Stimulated activated CD8-positive, alpha-beta memory T cell treated with anti-CD3 and anti-CD28 coated beads, Interleukin-15, amount 100 ng/mL, for 4 hours (primary cell): ENCODE measurements at places on chromosomes 5 and 9.

DNA sequence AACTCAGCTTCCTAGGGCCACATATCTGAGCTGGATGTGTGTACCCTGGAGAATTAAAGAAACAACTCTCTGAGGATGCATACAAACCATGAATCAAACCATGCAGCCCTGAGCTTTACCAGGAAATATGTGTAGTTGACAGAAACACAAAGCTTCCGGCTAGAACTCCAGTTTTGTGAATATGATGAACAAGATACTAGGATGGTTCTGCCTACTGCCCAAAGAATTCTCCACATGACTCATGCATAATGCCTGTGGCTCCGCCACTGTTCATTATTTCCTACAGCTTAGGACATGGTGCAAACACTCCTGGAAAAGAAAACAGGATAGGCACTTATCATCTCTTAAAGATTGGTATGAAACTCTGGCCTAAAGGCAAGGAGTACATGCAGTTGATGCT, 343.4 kb downstream of the DNAH5 start:
- no peak for DNase-seq

DNA sequence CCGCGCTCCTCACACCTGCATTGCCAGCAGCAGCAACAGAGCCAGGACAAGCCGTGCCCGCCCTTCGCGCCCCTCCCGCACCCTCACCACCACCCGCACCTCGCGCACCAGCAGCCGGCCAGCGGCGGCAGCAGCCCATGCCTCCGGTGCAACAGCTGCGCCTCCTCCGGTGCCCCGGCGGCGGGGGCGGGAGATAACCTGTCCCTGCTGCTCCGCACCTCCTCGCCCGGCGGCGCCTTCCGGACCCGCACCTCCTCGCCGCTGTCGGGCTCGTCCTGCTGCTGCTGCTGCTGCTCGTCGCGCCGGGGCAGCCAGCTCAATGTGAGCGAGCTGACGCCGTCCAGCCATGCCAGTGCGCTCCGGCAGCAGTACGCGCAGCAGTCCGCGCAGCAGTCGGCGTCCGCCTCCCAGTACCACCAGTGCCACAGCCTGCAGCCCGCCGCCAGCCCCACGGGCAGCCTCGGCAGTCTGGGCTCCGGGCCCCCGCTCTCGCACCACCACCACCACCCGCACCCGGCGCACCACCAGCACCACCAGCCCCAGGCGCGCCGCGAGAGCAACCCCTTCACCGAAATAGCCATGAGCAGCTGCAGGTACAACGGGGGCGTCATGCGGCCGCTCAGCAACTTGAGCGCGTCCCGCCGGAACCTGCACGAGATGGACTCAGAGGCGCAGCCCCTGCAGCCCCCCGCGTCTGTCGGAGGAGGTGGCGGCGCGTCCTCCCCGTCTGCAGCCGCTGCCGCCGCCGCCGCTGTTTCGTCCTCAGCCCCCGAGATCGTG, 517 bp downstream of the KCNN2 start:
- DNase-seq = no peak

DNA sequence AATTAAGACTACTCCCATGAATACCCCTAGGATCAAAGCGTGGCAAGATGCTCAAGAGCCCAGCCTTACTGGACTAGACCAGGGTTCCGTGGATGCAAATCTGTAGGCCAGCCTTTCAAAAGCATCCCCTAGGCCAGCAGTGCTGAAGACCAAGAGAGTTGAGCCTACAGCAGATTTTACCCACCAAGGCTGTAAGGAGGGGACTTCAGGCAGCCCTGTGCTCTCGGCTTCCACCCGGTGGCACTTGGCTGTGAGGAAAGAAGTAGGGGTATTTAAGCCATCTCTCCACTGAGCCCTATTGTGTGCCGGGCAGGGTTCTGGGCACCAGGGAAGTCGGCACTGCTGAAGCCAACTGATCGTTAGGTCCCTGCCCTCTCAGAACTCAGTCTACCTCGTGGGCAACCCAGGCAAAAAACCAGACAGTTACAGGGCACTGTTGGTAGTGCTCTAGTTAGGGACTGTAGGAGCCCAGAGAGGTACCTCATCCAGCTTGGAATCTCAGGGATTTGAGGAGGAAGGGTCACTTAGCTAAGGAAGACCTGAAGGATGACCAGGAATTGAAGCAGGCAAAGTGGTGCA, 25.5 kb downstream of the TCF7 start:
- no peak for DNase-seq

- no peak for DNase-seq
These were observed 158.0 kb downstream of the DEPDC1B start for GRCh38 chr5:60541980-60542379.

- DNase-seq = no peak
These were observed 145.3 kb downstream of the MLLT3 start for GRCh38 chr9:20476912-20477521.

GRCh38 chr9:126564716-126565115, 49.0 kb upstream of the LMX1B start:
- DNase-seq = no peak

DNA sequence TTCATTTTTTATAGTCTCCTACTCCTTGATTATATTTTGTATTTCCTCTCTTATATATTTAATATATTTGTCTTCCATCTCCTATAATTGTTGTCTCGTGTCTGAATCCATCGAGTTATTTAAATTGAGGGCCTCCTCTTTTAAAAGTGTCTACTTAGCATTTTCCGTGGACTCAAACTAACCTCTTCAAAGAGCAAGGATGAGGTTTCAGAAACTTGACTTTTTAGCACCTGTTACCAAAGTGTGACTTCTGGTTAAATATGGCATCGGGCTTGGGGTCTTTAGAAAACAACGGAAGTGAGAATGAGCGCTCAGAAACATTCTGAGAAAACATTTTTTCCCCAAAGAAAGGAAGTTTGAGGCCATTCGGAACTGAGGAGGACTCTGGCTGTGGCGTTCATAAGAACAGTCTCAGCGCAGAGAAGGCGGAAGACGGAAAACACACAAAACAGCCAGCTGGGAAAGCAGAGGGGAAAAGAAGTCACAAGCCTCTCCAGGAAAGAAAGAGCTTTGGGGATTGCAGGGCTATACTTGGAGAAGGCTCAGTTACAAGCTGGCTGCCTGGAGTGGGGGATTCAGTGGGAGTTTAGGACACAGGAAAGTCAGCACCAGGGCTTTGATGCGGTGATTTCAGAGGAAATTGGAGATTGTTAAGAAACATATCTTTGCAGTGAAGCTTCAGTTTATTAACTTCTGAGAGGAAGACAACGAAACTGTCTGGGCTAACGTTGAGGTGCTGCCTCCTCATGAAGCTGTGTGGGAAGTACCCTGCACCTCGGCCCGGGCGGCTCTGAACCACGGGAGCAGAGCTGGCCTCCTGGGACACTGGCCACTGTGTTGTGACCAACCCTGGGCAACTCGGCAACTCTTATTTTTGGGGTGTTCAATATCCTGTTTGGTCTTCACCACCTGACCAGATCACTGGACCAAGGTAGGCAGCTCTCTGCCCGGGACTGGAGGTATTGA, 25.1 kb upstream of the IRX2 start:
- no peak for DNase-seq

DNA sequence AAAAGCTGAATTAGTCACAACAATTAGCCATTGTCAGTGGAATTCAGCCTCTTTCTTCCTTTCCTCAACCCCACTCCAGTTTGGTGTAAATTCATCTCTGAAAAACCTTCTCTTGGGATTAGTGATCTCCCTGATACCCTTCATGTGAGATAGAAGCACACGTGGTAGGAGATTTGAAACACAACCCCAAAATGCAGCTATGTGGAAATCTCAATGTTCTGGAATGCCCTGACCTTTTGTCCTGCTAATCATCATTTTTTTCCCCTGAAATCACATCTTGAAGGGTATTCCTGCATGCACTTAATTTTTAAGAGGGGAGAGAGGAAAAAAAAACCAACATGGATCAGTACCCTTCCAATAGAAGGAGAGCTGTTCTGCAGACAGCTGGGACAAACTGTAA, 612.6 kb downstream of the EBF1 start:
- DNase-seq = no peak

DNA sequence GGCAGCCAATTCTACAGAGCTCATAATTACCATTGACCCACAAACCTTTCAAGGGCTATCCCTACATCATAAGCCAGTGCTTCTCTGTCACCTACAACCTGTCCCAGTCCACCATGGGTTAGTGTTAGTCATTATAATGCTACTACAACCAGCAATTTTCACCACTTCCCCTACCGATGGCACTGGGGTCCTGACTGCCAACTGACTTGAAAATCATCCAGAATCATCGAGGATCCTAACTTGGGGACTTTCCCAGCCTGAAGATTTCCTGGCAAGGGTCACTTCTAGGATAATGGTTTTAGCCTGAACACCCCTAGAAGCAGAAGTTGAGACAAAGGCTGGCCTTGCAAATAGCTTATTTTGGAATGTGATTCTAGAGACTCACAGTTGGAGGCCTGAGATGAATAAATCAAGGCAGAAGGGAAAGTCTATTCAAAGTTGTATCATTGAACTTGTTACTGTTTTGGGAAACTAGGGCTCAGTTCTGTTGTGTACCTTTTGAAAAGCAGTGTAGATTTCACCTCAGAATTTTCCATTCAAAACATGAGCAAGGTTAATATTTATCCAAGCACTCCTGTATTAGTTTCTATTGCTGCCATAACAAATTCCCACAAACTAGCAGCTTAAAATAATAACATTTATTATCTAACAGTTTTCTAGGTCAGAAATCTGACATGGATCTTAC, 633.0 kb downstream of the LRRC70 start:
- DNase-seq = no peak

- DNase-seq = no peak
These were observed 1785.9 kb upstream of the WWC1 start for GRCh38 chr5:166505544-166505943.

DNA sequence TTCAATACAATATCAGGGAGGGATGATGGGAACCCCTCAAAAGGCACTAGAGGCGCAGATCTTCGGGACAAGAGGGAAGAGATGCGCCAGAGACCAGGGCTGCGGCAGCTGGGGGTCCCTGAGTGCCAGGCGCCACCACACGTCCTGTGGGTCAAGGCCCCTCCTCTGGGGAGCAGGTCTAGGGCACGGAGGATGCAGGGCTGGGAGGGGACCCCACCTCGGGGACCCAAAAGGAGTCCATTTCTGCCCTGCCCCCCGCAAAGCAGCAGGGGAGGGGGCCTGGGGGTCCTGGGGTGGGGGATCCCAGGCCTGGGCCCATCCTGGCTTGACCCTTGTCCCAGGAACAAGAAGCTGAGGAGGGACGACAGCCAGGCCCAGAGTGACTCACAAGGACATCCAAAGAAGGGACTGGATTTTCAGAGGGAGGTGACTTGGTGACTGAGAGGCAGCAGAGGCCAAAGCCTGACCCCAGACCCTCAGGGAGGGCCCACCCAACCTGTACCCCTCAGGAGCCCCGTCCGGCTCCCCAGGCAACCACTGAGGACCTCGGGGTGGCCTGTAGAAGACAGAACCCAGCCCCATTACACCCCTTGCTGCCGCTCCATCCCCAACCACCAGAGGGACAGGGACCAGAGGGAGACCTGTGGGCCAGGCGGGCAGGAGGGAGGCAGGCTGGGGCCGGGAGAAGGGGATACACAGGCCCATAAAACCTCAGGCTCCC, 54.2 kb downstream of the LRSAM1 start:
- DNase-seq = no peak

DNA sequence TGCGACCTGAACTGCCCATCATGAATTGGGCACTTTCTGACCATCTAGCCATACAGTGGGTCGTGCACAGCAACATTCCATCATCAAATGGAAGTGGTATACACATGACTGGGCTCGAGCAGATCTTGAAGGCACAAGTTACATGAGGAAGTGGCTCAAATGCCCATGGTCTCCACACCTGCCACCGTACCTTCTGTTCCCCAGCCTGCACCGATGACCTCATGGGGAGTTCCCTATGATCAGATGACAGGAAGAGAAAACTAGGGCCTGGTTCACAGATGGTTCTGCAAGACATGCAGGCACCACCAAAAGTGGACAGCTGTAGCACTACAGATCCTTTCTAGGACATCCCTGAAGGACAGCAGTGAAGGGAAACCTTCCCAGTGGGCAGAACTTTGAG, 21.8 kb downstream of the MTMR12 start:
- DNase-seq = no peak

GRCh38 chr5:159887050-159887449, 29.2 kb upstream of the ADRA1B start:
- DNase-seq = no peak

GRCh38 chr9:124415852-124416484, 726 bp upstream of the PSMB7 start:
- DNase-seq = no peak

DNA sequence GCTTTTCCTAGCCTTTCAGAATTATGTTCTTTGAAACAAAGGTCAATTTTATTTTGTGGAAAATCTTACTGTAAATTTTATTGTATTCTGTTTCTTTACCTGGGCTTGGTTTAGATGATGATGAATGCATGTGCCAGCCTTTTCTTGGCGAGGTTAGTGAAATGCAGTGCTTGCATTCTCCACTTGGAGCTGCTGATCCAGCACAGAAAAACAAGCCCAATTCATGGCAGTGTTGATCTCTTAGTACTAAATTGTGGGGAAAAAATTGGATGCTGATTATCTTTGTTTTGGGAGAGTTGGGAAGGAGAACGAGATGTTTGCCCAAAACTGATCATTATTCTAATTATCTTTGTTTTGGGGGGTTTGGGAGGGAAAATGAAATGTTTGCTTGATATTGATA, 3.7 kb downstream of the HABP4 start:
- DNase-seq = no peak

DNA sequence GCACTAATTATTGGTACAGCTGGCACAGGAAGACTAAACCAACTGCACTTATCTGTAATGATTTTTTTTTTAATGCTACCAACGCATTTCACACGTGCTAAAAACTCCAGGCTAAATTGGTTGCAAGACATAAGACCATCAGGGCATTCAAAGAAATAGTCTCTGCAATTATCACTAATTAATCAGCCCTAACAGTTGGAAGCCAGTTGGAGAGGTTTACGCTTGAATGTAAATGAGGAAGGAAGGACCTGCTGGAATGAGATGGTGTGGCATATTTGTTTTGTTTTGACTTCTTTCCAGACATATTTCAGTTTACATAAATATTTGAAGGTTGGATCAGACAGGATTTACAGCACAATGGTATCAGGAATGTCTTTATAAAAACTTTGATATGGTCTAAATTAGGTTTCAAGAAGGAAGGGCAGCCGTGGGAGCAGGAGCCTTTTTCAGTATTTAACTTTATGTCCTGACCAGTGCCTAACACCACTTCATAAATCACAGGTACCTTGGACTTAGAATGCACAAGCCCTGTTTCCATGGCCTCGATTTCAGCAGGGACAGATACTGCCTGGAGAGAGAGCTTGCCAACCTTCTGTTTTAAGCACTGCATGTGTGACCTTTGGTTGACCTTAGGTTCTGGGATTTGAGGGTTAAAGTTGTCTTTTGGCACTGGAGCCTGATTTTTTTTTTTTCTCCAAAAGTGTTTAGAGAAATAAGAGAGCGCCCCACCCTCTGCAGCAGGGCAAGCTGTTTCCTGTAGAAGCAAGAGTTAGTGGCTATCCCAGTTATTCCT, 199.8 kb upstream of the MAP3K1 start:
- no peak for DNase-seq

- DNase-seq = no peak
These were observed 60.4 kb downstream of the GHR start for GRCh38 chr5:42483472-42484154.

GRCh38 chr5:167261309-167262100, 1029.9 kb upstream of the WWC1 start:
- DNase-seq = no peak

GRCh38 chr5:27708534-27708933, 670.1 kb upstream of the CDH9 start:
- DNase-seq = no peak
